Endothelial cell (in vitro differentiated cells): ENCODE measurements at places on chromosomes 3 and 15. TPM values are rescaled to one million over a fixed set of nuclear protein-coding genes. Genes with fewer than 3 reads are reported as not detected.

Gene TGM5
- not detected for total RNA-seq

- peaks cover 19% of the 10 kb centered on the region for H3K4me1 ChIP-seq
- no peaks in the 10 kb centered on the region for H3K36me3 ChIP-seq
- H3K27me3 ChIP-seq: peaks cover 14% of the 10 kb centered on the region
- peak; percentile 54 for DNase-seq
- H3K27ac ChIP-seq: no peak overlapping the region
Measured at GRCh38 chr3:10702961-10703740, 112.9 kb upstream of the SLC6A11 start.

DNA sequence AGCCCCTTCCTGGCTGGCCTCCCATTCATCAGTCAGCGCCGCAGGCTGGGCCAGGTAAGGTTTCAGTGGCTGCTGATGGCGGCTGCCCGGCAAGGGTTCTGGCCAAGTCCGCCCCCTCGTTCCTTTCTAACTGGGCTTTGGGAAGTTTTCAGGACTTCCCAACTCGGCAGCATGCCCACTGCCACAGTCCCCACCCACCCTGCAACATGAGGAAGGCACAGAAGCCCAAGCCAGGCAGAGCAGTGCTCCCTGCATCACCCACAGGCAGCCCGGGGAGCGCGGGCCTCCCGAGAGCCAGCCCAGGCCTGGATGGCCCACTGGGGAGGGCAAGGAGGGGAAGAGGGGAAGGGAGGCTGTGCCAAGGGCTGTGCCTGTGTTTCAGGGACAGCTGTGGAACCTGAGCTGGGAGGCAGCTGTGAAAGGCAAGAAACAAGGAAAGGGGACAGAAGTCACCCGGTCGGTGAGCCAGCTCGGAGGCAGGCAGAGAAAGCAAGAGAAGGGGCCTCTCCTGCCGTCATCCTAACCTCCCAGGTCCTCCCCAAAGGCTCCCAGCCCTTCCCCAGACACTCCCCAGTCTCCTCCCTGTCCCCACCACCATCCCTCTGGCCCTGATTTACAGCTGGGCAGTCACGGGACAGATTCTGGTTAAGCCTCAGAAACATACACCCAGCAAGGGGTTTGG is 73.9 kb downstream of the CPN2 start:
- H3K4me1 ChIP-seq: peaks cover 24% of the 10 kb centered on the region
- peaks cover 5% of the 10 kb centered on the region for H3K36me3 ChIP-seq
- DNase-seq: no peak
- H3K4me3 ChIP-seq: no peak overlapping the region
- H3K27ac ChIP-seq: no peak overlapping the region

GRCh38 chr15:44536302-44536961 is 515 bp upstream of the EIF3J start:
- H3K4me3 ChIP-seq: peak overlapping the region; percentile 93
- peaks cover 12% of the 10 kb centered on the region for H3K4me1 ChIP-seq
- peak; percentile 79 for DNase-seq
- peaks cover 3% of the 10 kb centered on the region for H3K27me3 ChIP-seq
- H3K27ac ChIP-seq: peak overlapping the region; percentile 86

GRCh38 chr3:182172534-182172933 is 460.8 kb downstream of the SOX2 start:
- H3K4me3 ChIP-seq: no peak overlapping the region
- no peak for DNase-seq
- H3K27ac ChIP-seq: no peak overlapping the region
- no peaks in the 10 kb centered on the region for H3K4me1 ChIP-seq
- H3K27me3 ChIP-seq: no peaks in the 10 kb centered on the region

GRCh38 chr15:85725564-85725963 is 69.2 kb downstream of the KLHL25 start:
- H3K4me3 ChIP-seq: no peak overlapping the region
- H3K27ac ChIP-seq: no peak overlapping the region
- peaks cover 71% of the 10 kb centered on the region for H3K36me3 ChIP-seq
- peaks cover 17% of the 10 kb centered on the region for H3K4me1 ChIP-seq
- DNase-seq: no peak

DNA sequence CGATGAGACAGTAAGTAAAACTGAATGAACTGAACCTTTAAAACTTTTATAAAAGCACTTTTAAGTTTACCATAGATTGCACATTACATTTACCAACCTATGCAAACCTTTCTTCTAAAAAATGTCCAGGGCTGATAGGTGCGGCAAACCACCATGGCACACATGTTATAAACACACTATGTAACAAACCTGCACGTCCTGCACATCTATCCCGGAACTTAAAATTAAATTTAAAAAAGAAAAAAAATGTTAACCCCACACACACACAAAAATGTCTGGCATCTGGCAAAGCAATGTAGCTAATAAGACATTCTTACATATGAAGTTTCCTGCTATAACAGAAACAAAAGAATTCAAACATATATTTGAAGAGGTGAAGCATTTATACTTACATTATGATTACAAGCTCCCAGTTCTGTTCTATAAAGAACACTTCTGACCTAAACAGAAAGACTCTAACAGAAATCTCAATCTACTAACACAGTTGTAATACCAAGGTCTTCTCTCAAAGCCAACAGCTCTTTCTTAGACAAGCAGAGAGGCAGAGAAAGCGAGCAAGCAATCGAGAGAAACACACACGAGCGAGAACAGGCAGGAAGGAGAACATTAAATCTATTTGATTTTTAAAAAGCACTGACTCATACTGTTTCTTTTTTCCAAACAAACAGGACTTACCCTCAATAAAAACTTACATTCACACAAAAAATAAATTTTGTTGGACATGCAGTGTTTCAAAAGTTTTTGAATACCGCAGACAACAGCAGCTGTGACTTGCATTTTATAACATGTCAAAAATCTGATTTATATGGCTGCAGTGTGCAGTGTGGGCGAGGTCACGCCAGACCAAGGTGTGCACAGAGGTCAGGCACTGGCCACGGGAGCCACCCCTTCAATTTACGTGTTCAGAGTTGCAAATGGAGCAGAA is at the start of gene NRG4:
TSS of gene NRG4 (minus strand) at position 798 of the 925 bp plus-strand sequence. CDS start 1,194 bp downstream, outside the sequence.
- no peak within 1 kb of the TSS for H3K4me3 ChIP-seq
- no peaks in the 10 kb centered on the region for H3K27me3 ChIP-seq
- DNase-seq: no peak
- H3K36me3 ChIP-seq: no peaks in the 10 kb centered on the region
- H3K4me1 ChIP-seq: no peaks in the 10 kb centered on the region

Gene GOLGA6C
- total RNA-seq: not detected

Gene CD96
- not detected for total RNA-seq

Gene GPR62
- total RNA-seq: not detected

Gene P2RY13
- total RNA-seq: not detected
